Umbilical cord (tissue), 2 donors: ENCODE measurements at places on chromosomes 5 and 9.
A peak's percentile ranks its signal among the peaks of the same experiment; 100 is the strongest.

- no peak for DNase-seq
These were observed 97.9 kb downstream of the ZNF618 start for GRCh38 chr9:113973963-113974413.

DNA sequence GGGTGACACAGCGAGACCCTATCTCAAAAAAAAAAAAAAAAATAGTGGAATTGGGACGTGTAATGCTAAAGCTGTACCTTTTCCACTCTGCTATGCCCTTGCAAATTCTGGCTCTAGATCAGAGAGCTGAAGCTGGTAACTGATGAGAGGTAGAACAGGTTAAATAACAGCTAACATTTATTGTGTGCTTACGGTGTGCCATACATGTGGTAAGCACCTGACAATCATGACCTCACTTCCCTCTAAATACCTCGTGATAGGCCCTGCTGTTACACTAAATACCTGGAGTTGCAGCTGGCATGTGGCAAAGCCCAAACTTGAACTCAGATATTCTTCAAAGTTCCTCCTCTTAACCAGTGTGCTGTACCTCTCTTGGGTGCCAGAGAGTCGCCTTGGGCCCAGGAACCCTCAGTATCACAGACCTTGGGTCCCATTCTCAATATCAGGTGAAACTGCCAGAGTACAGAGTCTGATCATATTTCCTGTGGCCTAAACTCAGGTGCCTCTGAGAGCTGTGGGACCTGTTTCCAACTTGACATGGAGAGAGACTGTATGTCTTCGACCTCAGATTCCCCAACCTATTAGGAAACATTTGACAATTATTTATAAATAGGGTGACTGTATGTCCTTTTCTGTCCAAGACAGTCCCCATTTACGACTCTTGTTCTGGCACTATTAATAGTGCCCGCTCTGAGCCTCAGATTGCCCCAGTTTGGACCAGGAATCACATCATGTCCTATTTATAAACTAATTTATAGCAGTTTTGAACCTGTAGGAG, 4.8 kb downstream of the ARL10 start:
- DNase-seq: no peak

GRCh38 chr5:178384816-178385495, 152.4 kb upstream of the PHYKPL start:
- DNase-seq: no peak

- DNase-seq: no peak
These were observed 51.2 kb downstream of the USP20 start for GRCh38 chr9:129886226-129887174.

DNA sequence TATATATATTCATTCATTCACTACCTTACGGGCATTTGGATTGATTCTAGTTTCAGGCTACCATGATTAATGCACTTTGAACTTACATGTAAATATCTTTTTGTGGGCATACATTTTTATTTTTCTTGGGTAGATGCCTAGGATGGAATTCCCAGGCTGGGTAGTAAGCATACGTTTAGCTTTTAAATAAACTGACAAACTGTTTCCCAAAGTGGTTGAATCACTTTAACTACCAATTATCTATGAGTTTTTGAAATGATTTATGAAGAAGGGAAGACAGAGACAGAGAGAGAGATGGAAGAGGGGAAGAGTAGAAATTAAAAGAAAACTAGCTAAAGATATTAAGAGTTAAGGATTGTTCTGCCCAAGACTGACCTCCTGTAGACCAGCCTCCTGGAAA, 612.6 kb downstream of the PSAT1 start:
- DNase-seq: no peak

DNA sequence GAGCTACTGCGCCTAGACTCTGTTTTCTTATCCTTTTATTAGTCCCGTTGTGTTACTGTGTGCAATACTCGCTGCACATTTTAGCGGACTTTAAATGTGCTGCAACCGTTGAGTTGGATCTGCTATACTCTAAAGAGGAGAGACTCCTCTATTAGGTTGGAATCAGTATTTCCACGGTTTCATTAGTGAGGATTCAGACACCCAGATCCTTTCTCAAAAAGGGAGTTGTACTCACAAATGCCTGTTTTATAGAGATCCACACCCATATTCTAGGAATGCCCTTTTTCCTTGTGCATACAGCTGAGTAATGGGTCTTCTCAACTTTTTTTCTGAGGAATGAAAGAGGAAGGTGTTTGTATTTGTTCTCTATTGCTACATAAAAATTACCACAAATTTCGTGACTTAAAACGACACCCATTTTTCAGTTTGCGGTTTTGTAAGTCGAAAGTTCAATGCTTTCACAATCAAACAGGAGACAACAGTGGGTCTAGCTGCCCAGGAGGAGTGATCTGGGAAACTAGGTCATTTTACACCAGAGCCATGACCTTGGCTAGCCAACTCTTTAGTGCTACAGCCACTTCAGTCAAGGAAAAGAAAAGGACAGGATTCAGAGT, 52.8 kb upstream of the SLC44A1 start:
- DNase-seq: no peak

DNA sequence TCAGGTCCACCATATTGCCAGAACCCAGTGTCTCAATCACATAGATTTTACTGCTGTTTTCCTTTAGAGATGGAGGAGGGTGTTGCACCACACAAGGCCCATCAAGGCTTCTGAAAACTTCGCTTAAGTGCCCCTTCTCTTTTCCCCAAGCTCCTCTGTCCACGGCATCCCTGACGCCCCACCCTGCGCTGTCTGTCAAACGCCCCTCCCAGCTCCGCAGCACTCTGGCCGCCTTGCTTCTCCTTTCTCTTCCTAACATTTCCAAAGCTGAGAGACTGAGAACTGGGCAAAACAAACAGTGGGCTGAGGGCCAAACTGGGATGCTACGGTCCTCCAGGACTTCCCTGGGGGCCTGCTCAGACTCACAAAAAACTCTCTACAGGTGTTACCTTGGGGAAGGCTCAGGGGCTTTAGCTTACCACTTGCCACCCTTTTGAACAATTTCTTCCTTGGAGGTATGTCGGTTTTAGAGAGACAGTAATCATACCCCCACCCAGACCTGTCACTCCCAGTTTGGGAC, 28.3 kb upstream of the ERGIC1 start:
- DNase-seq: no peak

DNA sequence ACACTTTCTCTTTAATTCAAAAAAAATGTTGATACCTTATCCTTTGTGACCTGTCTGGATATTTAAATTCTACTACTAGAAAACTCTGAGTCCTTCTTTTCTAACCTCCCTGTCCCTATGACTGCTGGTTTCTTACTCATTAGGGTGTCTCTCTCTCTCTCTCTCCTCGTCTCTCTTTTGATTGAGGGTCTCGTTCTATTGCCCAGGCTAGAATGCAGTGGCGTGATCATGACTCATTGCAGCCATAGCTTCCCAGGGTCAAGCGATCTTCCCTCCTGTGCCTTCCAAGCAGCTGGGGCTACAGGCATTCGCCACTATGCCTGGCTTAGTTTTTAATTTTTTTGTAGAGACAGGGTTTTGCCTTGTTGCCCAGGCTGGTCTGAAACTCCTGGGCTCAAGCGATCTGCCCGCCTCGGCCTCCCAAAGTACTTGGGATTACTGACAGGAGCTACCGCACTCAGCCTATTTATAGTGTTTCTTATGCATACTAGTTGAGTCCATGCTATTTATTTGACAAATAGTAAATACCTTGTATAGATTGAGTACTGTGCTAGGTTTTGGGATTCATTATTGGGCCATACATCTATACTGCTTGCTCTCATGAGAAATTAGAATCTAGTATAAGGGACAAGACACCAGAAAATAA, 61.9 kb downstream of the NSD1 start:
- DNase-seq: no peak

DNA sequence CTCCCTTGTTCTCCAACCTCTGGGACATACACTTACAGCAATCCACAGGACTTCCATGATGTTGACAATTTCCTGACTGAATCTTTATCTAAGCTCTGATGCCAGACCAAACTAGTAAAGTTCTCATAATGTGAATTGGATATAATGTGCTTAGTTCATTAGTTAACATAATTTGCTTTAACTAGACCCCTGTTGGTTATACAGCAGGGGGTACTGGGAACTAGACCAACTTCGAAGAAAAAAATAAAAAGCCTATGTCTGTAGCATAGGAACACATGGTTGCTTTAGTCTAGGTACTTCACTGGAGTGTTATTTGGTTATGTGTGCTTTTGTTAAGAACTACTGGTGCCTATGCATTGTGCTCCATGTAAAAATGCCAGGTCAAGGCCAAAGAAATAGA, 173.8 kb downstream of the ADAMTS6 start:
- DNase-seq: no peak

DNA sequence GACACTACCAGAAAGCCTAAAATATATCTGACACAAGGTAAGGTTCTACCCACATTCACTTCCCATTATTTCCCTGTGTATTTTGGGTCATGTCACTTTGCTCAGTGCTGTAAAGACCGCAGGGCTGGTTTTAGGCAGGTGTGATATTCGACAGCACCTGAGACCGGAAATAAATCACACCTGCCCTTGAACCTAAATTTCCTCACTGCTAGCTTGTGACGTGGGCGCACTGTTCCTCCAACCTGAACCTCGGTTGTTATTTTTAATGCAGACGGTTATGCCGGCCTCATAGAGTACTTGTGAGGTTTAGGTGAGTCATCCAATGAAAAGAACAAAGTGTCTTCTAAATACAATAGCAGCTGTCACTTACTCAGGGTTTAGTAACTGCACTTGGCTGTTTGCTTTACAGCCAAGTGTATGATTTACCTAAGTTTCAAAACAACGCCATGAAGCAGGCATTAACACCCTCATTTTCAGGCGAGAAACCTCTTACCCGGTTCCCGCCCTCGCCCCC, 20.7 kb upstream of the ZNF782 start:
- DNase-seq: no peak

- DNase-seq: no peak
These were observed 134.3 kb downstream of the PPP2R2B start for GRCh38 chr5:146744068-146744745.

DNA sequence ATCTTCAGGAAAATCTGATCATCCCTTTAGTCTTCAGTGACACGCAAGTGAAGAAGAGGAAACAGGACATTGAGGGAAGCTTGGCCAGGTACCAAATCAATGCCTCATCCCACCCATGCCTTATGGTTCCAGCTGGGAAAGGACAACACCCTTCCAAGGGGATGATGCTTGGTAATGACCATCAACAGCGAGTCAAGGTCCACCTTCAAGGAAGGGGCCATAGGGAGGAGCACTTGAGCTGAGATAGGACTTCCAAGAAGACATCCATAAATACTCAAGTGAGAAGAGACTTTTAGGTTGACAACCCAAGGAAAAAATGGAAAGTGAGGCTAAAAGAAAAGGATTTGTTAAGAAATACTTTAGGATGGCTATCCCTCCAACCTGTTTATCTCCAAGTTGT, 27.1 kb upstream of the GAS1 start:
- DNase-seq: no peak

DNA sequence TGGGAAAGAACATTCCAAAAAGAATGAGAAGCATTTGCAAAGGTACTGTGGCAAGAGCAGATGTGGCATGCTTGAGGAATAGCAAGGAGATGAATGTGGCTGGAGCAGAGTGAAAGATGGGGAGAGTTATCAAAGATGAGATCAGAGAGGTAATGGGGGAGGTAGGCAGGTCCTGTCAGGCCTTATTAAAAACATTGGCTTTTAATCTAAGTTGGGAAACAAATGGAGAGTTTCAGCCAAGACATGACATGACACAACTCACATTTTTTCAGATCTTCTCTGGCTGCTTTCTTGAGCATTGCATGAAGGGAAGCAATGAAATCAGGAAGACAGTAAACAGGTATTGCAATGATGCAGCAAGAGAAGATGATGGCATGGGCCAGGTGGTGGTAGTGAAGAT, 120.3 kb downstream of the MUSK start:
- DNase-seq: no peak

DNA sequence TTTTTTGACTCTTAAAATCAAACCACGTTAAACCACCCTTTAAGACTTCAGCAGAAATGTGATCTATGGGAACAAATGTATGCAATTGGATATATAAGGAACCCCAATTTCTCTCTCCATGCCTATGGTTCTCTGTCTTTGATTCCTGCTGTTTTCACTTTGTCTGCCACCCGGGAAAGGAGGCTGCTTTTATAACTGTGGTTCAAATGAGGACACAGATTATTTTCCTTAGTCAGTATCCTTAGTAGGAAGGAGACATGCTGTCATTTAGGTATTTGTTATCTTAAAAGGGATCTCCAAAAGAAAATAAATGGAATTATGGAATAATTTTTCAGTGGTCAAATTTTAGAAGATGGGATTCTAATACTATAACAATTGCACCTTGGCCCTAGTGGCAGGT, 176.1 kb upstream of the NREP start:
- no peak for DNase-seq

DNA sequence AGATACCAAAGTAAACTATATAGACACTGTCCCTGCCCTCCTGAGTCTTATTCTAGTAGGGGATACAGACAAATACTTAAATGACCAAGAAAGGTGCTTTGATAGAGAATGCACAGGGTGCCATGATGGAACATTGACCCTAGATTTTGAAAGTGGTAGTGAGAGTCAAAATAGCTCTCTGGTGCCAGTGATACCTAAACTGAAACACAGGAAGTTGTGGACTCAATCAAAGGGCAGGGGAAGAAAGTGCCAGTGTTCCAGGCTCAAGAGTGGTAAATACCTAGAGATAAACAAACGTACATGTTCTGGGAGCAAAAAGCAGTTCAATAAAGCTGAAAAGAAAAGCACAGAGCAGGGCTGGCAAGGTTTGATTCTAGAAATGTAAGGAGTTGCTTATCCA, 267.6 kb downstream of the ISL1 start:
- no peak for DNase-seq

DNA sequence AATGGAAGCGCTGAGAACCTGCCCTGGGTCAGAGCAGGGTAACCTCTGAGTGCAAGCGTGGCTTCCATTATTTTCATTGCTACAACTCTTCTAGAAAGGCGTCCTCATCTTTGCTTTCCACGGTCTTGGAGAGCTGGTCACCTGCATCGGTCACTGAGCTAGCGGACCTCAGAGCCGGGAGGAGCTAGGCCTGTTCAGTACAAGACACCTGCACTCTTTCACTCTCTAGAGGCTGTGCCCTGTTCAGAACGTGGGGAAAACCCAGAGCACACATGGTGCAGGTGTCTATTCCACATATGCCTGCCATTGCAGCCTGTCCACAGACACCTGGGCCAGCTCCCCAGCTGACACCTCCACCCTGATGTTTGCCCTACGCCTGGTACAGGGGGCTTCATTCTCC, 147.8 kb upstream of the IRX2 start:
- no peak for DNase-seq

GRCh38 chr5:32319392-32319791, 6.7 kb upstream of the MTMR12 start:
- no peak for DNase-seq

DNA sequence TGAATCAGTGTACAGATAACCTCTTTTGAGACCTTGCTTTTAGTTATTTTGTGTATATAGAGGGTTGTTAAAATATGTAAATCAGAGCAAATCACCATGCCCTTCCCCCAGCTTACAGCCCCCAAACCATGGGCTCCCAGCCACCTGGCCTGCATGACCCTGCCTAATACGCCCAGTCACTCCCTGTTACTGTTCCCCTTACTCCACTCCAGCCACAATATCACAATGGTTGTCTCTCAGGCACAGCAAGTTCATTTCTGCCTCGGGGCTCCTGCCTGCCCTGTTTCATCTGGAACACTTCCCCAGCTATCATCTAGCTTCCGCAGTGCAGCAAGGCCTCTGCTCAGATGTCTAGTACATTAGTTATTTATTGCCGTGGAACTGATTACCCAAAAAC, 5.0 kb upstream of the CARD19 start:
- peak; percentile 15 for DNase-seq
